ENCODE measurements at places on chromosomes 4 and X. TPM values are rescaled to one million over a fixed set of nuclear protein-coding genes. Genes with fewer than 3 reads are reported as not detected.

GRCh38 chr4:40378619-40379018 lies 43.5 kb downstream of the CHRNA9 start:
- no peak for DNase-seq

DNA sequence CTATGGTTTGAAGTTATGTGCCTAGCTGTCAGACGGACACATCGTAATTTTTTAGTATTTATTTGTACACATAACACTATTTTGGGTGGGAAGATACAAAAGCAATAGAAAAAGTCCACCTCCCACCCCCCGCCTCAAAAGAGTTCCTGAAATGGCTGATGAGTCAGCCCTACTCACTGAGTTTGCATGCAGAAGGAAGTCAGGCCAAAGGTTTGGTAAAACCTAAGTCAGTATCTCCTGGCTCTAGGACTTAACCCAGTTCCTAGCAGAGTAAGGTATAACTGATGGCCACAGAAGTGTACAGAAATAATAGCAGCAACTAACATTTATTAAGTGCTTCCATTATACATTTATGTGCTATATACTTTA lies 2.9 kb upstream of the KLHL2 start:
- DNase-seq, result no peak

DNA sequence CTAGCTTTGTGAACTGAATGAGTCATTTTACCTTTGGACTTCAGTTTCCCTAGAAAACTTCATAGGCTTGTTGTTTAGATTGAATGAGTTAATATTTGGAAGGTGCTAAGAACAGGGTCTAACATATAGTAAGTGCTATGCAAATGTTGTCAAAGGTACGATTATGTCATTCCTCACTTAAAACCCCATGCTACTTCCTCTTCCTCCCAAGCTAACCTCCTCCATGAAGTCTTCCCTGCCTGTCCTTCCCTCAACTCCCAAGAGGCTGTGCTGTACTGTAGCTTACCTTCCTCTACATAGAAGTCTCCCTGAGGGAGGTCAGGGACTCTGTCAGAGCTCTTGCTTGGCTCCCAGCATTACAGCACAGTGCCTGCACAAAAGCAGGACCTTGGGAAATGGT lies 103.4 kb upstream of the PJA1 start:
- DNase-seq, result no peak

The MSX1 gene
- not detected for total RNA-seq

- no peak for DNase-seq
These were observed 53.1 kb upstream of the SPRY1 start for GRCh38 chr4:123343400-123344041.

The PLXNB3 gene
- 0.23 TPM for total RNA-seq

The PCDH18 gene
- 0.06 TPM for total RNA-seq

The GAB3 gene
- 5.5 TPM for total RNA-seq

Data from activated CD4-positive, alpha-beta T cell treated with anti-CD3 and anti-CD28 coated beads, Interleukin-2, amount 10 ng/mL, durations not matched to agents 7 days and 5 days (primary cell).